SW 1271 (cell line): ENCODE measurements at places on chromosomes 13 and 19.

DNA sequence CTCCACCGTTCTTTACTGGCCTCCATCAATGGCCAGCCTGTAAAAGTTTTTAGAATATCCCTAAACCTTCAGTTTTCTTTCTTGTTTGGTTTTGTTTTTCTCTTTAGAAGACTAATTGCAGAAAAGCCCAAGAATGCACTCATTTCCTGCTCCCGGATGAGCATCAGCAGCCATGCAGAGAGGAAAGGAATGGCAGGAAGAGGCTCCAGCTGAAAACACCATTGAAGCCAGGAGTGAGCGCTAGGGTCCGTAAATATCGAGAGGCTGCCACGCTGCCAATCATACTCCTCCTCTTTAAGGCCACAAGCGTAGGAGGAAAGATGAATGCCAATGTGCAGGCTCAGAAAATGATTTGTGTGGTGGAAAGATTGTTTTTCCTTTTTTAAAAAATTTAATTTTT, 57.4 kb upstream of the UBE2L5 start:
- DNase-seq = no peak

DNA sequence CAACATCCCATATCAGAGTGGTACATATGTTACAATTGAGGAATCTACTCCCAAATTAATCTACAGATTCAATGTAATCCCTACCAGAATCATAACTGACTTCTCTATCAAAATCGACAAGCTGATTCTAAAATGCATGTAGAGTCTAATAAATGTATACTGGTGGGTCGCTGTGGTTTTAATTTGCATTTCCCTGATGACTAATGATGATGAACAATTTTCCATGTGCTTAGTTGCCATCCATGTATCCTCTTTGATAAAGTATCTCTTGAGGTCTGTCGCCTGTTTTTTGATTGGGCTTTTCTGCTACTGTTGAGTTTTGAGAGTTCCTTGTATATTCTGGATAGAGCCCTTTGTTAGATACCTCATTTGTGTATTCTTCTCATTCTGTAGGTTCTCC, 43.8 kb downstream of the KLF12 start:
- no peak for DNase-seq

- no peak for DNase-seq
Measured at GRCh38 chr13:34322014-34322742, 504.2 kb downstream of the RFC3 start.

DNA sequence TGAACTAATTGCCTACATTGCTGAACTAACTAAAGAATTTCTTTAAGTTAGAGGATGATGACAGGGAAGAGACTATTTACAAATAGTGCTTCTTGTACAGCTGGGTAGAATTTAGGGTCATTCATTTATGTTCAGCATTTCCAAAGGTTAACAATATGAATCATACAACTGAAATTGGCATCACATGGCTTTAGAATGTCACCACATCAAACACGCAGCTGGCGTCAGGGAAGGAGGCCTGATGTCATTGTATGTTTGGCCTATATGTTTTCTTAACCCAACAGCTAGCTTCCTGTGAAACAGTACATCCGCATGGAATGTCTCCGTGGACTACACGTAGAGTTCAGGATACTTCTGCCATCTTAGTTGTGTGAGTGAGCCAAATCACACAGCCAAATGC, 99.0 kb upstream of the TNFSF11 start:
- DNase-seq = no peak

DNA sequence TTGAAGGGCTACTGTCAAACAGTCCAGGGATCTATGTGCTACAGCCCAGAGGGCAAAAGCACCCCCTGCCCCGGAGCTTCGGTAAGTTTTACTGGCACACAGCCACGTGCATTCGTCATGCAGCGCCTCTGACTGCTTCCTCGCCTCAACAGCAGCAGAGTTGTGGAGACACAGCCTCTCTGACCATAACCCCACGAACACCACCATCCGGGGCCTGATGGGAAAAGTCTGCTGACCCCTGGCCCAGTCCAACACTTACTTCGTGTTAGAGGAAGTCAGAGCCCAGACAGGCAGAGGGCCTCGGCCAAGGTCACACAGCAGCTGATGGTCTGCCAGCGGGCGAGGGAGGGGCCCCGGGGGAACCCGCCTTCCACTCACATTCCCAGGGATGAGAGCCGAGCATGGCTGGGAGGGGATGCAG, 5.1 kb downstream of the CBARP start:
- no peak for DNase-seq

- DNase-seq = no peak
Measured at GRCh38 chr19:4547303-4548237, 7.7 kb upstream of the LRG1 start.

GRCh38 chr19:4597975-4598671, 38.6 kb upstream of the SEMA6B start:
- peak; percentile 47 for DNase-seq

DNA sequence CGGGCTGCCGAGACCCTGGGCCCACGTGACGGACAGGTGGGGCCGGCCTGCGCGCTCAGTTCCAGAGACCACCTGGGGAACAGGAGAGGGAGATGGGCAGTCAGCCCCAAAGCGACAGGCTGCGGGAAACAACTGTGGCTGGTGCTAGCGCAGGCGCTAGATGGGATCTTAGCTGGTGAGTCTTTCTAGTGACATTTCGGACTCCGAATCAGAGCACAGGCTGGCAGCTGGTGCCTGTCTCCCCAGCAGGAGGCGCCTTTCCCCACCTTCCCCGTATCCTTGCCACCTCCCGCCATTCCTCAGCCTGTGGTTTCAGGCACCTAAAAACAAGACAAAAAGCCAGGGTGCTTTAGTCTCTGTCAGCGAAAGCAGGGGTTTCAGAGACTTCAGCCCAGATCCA, 19.4 kb upstream of the RANBP3 start:
- no peak for DNase-seq

- no peak for DNase-seq
Measured at GRCh38 chr13:44576351-44577235, 463 bp upstream of the TSC22D1 start.

GRCh38 chr13:82947683-82948082, 934.6 kb downstream of the SLITRK1 start:
- DNase-seq = no peak

GRCh38 chr19:49987159-49987698, 26.3 kb upstream of the SIGLEC11 start:
- peak; percentile 45 for DNase-seq
